Lung microvascular endothelial cell (primary cell): ENCODE measurements at places on chromosomes 4 and X. TPM values are rescaled to one million over a fixed set of nuclear protein-coding genes. Genes with fewer than 3 reads are reported as not detected.

Gene TMEM156
- total RNA-seq = under 0.01 and 0.87 TPM in 2 replicates

Gene UTP14A
- total RNA-seq = 10.9 and 11.9 TPM in 2 replicates

- peak; percentile 62 for DNase-seq
These were observed 28.5 kb upstream of the KLHL4 start for GRCh38 chrX:87489071-87489470.

DNA sequence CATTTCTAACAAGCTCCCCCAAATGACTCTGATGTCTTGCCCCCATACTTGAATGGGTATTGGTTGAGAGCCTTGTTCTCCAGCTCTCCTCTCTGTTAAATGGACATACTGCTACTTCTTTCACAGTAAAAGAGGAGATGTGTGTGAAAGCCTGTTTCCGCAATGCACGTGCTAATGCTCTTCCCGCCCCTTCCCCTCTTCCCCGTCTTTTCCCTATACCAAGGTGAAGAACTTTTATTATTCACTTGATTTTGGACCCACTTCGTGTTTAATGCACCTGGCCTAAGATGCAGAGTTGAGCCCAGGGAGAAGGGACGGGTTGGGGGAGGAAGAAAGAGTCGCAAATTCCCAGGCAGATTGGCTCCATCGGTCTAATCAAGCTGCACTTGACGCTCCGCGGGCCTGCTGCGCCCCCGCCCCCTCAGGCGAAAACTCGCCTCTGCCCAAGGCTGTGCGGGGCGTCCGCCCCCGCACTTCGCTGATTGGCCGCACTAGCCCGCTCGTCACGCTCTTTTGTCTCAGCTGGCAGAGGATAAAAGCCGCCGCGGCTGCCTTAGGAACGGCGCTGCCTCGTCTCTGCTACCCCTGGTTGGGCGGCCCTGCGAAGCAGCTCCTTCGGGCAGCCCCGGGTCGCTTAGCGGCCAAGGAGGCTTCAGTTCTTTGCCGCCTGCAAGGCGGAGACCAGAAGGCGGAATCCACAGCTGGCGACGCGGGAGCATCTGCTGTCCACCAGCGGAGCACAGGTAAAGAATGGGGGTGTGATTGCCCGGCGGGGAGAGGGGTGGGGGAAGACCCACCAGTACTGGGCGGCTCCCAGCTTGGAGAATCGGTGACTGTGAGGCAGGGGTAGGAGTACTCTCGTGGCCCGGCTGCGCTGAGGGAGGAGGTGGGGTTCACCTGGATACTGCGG lies at the start of gene ZCCHC12:
Gene ZCCHC12, plus strand, starts transcription at position 562 of the 910 bp plus-strand sequence. CDS start 1,421 bp downstream, outside the sequence.
- DNase-seq = peak; percentile 26

DNA sequence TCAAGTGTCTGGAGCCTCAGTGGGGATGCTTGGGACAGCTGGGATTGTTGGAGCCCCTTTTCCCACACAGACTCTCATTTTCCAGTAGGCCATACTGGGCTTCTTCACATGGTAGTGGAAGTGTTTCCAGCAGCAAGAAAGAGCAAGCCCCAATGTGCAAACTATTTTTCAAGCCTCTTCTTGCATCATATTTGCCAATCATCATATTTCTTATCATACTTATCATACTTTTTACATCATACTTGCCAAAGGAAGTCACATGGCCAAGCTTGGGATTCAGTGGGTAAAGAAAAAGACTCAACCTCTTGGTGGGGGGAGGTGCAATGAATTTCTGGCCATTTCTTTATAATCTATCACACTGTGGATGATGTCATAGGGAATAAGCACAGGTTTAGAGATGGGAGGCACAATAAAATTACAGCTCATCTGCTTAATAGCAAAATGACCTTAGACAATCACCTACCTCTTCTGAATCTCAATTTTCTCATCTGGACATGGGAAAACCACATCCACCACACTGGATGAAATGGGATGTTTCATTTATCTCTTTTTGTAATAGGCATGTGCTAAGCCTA lies 174.2 kb downstream of the MID1IP1 start:
- no peak for DNase-seq

Gene SLC25A6
- 153 and 193 TPM in 2 replicates for total RNA-seq

DNA sequence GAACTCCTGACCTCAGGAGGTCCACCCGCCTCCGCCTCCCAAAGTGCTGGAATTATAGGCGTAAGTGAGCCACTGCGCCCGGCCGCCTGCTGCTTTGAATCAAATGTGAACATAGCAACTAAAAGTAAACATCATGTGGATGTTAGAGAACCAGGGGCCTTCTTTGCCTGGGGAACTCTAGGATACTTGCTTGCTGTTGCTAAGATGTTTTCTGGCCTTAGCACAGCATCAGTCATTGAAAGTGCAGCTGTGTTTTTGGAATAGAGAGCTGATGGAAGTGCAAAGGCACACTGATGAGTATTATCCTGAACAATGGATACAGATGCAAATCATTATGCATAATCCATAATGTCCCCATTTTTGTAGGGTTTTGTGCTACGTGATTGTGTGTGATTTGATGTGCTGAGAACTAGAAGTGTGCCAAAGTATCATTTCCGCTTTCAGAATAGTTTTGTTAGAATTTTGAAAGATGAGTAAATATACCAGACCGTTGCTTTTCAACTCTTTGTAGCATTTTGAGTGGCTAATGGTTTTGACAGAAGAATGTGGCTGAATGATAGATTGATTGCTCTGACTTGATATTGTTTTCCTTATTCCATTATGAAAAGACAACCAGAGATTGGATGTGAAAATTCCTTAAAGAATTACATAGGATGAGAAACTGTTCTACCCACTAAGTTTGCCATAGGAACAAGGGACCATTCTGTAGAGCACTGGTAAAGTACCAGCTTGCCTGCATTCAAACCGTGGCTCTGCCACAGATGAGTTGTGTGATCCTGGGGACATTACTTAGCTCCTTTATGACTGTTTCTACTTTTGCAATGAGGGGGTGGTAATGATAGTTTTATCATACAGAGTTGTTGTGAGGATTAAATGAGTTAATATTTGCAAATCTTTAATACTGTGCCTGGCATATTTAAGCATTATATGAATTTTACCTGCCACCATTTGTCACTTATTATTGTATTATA lies 74.7 kb downstream of the REPS2 start:
- DNase-seq = no peak

- no peak for DNase-seq
These were observed 9.5 kb downstream of the HHIP start for GRCh38 chr4:144655491-144655890.

Gene POU4F2
- not detected in 2 replicates for total RNA-seq

GRCh38 chr4:16758255-16758654 lies 140.2 kb downstream of the LDB2 start:
- no peak for DNase-seq

Gene NAT8L
- total RNA-seq = under 0.01 TPM in 2 replicates

Gene CFAP97
- total RNA-seq = 17.2 and 27.0 TPM in 2 replicates

DNA sequence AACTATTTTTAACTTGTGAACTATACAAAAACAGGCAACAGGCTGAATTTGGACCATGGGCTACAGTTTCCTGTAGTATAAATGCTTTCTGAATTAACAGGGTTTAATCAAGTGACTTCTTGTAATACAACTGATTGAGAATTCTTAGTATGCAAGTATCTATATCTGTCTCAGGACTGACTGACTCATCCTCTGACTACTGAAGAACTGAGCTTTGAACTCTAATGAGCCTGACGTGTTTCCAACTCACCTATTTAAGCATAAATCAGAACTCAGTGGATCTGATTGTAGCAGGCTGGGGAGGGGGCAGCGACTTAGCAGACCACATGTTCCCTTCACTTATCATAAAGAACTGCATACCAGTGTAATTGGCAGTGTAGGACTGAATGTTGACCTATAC lies 7.8 kb downstream of the SPATA4 start:
- DNase-seq = no peak

- no peak for DNase-seq
These were observed 24.5 kb downstream of the DDIT4L start for GRCh38 chr4:100165809-100166208.

Gene TMPRSS11A
- not detected in 2 replicates for total RNA-seq

- DNase-seq = peak; percentile 89
These were observed at the start of gene PRRG1 for GRCh38 chrX:37349221-37350033. TSS of gene PRRG1 (plus strand) at chrX:37349364. CDS start at chrX:37406250, 56,886 bp downstream.
